ENCODE measurements at places on chromosomes 2 and 18. TPM values are rescaled to one million over a fixed set of nuclear protein-coding genes. Genes with fewer than 3 reads are reported as not detected.

The CROCC2 gene
- not detected for total RNA-seq

The MLPH gene
- 253 TPM for total RNA-seq

The ITGA4 gene
- 1.9 TPM for total RNA-seq

The HOXD4 gene
- 0.66 TPM for total RNA-seq

The RFTN2 gene
- not detected for total RNA-seq

The ATP6V1B1 gene
- 0.32 TPM for total RNA-seq

The CXCR2 gene
- not detected for total RNA-seq

The CENPA gene
- total RNA-seq = 47.2 TPM

The MSH2 gene
- total RNA-seq = 54.5 TPM

The ACTR2 gene
- 169 TPM for total RNA-seq

The STAT4 gene
- 3.4 TPM for total RNA-seq

The CCDC148 gene
- 0.48 TPM for total RNA-seq

The EGR4 gene
- 0.34 TPM for total RNA-seq

The DHRS9 gene
- 3.1 TPM for total RNA-seq

The RNU2-63P gene
- not detected for total RNA-seq

The AKAIN1 gene
- total RNA-seq = not detected

The AFF3 gene
- total RNA-seq = 0.22 TPM

Measured in A549 treated with RU486 at 1 μM for 4 hours (cell line).